Osteocyte (in vitro differentiated cells): ENCODE measurements at places on chromosomes 5 and 9. TPM values are rescaled to one million over a fixed set of nuclear protein-coding genes. Genes with fewer than 3 reads are reported as not detected.

Gene OGN
- 3.9 and 5.5 TPM in 2 replicates for total RNA-seq

Gene POU5F2
- total RNA-seq = 1.0 and 1.2 TPM in 2 replicates

Gene PHPT1
- total RNA-seq = 131 and 142 TPM in 2 replicates

Gene RASGRF2
- total RNA-seq = 0.05 TPM in 2 replicates

Gene SCGB3A2
- not detected in 2 replicates for total RNA-seq

Gene WNT8A
- not detected in 2 replicates for total RNA-seq

Gene PRR16
- total RNA-seq = 18.3 and 20.9 TPM in 2 replicates

Gene CKS2
- 23.7 and 29.2 TPM in 2 replicates for total RNA-seq

DNA sequence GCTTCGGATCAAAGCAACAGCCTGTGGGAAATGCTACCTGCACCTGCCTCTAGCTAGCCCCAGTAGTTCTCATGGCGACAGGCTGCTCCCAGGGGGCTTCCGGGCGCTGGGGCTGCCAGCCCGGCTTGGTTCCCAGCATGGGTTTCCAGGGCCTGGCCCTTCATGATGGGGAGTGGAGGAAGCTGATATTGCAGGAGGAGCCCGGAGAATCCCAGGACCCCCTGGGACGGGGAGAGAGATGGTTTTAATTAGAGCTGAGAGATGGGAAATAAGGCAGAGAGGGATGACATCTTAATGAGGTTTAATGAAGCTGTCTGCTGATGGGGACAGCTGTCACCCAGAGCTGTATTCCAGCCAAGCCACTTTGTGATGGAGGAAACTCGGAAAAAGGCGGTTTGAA is 78.6 kb downstream of the CFAP77 start:
- H3K27me3 ChIP-seq = peaks cover 45% of the 10 kb centered on the region
- no peaks in the 10 kb centered on the region for H3K4me1 ChIP-seq
- no peak overlapping the region for H3K4me3 ChIP-seq
- H3K27ac ChIP-seq = no peak overlapping the region
- DNase-seq = no peak

DNA sequence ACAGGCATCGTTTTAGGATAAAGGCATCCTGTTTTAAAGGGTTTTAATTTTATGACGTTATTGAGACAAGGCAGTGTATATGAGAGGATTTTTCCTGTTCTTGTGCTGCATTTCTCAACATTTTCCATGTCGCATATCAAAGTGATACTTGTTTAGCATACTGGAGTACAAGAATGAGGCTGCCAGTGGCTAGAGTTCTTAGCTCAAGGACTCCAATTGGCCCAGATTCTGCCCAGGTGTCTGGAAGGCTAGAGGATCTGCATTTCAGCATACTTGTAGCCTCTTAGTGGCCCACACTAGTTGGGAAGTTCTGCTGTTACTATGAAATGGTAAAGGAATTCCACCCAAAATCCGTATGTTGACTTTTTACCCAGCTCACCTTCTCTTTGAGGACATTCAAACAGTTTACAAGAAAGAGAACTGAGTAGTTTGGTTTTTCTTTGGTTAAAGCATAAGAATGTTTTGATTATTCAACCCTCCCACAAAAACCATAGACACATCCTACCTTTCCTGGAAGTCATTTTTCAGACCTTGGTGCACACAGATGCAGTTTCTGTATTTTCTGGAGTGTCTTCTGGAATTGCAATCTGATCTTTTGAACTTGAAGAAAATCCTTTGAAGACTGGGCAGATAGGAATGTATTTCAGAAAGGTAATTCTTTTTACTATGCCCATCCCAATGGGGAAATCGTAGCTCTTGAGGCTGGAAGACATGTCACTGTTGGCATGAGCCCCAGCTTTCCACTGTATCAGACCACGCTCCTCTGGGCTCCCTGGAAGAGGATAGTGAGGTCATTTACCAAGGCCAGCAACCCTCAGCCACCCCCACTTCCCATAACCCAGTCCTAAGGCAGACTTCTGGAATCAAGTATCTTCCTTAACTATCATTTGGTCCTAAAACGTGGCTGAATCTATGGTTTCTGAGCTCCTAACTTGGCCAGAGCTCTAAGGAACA is 11.3 kb downstream of the SLC23A1 start:
- H3K27me3 ChIP-seq = no peaks in the 10 kb centered on the region
- no peak overlapping the region for H3K4me3 ChIP-seq
- H3K27ac ChIP-seq = no peak overlapping the region
- peaks cover 21% of the 10 kb centered on the region for H3K36me3 ChIP-seq
- DNase-seq = no peak

- H3K27ac ChIP-seq = peak overlapping the region; percentile 73
- H3K4me3 ChIP-seq = peak overlapping the region; percentile 73
- no peaks in the 10 kb centered on the region for H3K27me3 ChIP-seq
These were observed 19.2 kb upstream of the NDST1 start for GRCh38 chr5:150488519-150489359.

- DNase-seq = no peak
- H3K4me3 ChIP-seq = peak overlapping the region; percentile 75
- peaks cover 23% of the 10 kb centered on the region for H3K27me3 ChIP-seq
These were observed 1.8 kb upstream of the FAM78A start for GRCh38 chr9:131277910-131278701.

DNA sequence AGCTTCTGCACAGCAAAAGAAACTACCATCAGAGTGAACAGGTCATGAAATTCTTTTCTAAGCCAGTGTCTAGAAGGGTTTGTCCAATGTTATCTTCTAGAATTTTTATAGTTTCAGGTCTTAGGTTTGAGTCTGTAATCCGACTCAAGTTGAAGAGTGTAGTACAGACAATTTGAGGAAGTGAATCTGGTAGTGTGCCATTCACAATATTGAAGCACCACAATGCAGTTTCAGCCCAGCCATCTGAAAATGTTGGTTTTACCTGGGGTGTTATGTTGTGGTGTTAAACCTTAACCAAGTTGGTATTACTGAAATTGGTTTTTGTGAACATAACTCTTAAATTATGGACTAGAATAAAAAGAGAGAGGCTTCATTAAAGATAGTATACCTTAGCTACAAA is 77.2 kb downstream of the ADAMTS16 start:
- DNase-seq = no peak
- no peak overlapping the region for H3K27ac ChIP-seq
- no peak overlapping the region for H3K4me3 ChIP-seq
- no peaks in the 10 kb centered on the region for H3K36me3 ChIP-seq
- H3K4me1 ChIP-seq = no peaks in the 10 kb centered on the region

DNA sequence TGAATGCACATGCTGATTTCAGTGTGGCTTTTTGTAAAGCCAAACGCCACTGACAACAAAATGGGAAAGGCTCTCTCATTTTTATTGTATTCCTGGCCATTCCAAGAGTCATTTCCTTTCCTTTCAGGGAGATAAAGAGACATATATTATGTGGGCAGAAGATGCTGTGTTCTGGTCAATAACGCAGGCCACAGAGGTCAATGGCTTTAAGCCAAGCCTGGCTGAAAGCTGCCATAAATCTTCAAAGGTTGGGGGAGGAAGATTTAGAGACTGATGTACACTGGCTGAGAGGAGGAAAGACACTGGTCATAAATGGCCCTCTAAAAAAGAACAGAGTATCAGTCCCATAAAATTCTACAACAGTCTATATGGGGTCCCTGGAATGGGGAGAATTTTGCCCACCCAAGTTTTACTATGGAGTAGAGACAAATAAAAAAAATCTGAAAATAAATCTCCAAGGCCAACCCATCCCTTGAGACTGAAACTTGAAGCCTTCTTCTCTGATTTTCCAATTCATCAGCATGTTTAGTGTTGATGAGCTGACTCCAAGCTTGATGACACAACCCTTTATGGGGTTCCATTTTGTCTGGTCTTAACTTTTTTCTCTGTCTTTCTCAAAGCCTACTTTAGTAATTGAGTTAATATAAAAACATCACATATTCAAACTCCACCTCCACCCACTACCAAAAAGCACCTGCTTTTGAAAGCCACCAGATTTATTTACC is 152.1 kb upstream of the SLC24A2 start:
- no peak for DNase-seq
- peaks cover 21% of the 10 kb centered on the region for H3K27me3 ChIP-seq
- no peak overlapping the region for H3K27ac ChIP-seq
- no peaks in the 10 kb centered on the region for H3K4me1 ChIP-seq
- no peak overlapping the region for H3K4me3 ChIP-seq

- no peaks in the 10 kb centered on the region for H3K36me3 ChIP-seq
- no peaks in the 10 kb centered on the region for H3K27me3 ChIP-seq
- no peak overlapping the region for H3K27ac ChIP-seq
- H3K4me3 ChIP-seq = no peak overlapping the region
- DNase-seq = no peak
These were observed 236.6 kb upstream of the RASEF start for GRCh38 chr9:83299571-83299970.

DNA sequence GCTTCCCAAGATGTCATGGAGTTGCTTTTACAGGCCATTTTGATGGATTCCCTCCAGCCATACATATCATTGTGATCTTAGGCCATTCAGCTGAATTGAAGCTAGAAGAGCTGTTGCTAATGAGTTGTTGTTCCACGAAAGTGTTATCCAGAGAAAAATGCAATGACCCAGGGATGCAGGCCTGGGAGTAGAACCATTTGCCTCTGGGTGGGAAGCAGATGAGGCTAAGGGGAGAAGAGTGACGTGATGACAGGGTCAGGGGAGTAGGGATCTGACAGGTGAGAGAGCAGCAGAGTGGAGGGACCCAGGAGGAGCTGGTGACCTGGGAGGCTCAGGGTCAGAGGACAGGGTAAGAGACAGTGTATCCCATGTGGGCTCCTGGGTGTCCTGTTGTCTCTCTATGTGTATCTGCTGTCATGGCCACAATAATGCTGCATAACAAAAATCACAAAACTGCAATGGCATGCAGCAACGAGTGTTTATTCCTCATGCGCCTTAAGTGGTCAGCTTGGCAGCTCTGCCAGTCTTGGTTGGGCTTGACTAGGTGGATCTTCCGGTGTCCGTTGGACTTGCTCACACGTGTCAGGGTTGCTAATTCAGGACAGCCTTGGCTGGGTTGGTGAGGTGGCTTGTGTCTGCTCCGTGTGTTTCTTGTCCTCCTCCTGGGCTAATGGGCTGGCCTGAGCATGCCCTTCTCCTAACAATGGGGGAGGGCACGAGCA is 90.6 kb downstream of the LIFR start:
- peak overlapping the region; percentile 93 for H3K27ac ChIP-seq
- peaks cover 39% of the 10 kb centered on the region for H3K4me1 ChIP-seq
- H3K27me3 ChIP-seq = no peaks in the 10 kb centered on the region
- no peaks in the 10 kb centered on the region for H3K36me3 ChIP-seq

GRCh38 chr5:2192496-2192895 is 309.8 kb upstream of the IRX4 start:
- no peaks in the 10 kb centered on the region for H3K36me3 ChIP-seq
- no peak overlapping the region for H3K27ac ChIP-seq
- H3K27me3 ChIP-seq = no peaks in the 10 kb centered on the region
- DNase-seq = peak; percentile 71
- no peak overlapping the region for H3K4me3 ChIP-seq

DNA sequence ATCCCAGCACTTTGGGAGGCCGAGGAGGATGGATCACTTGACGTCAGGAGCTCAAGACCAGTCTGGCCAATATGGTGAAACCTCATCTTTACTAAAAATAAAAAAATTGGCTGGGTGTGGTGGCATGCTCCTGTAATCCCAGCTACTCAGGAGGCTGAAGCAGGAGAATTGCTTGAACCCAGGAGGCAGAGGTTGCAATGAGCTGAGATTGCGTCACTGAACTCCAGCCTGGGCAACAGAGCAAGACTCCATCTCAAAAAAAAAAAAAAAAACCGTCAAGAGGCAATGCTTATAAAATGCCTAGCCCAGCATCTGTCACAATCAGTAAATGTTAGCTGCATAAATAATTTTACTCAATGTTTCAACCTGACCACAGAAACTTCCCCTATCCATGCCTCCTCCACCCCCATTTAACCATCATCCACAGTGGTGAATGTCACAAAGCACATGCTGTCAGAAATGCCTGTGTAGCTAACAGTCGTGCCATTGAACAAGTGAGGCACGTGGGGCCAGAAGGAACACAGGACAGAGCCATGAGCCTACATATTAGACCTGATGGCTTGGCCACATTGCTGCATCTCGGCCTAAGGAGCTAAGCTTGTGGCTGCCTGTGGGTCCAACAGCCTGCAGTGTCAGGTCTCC is 16.8 kb upstream of the TCOF1 start:
- H3K36me3 ChIP-seq = no peaks in the 10 kb centered on the region
- no peak overlapping the region for H3K4me3 ChIP-seq
- H3K27ac ChIP-seq = no peak overlapping the region
- no peak for DNase-seq

- no peaks in the 10 kb centered on the region for H3K27me3 ChIP-seq
- H3K36me3 ChIP-seq = no peaks in the 10 kb centered on the region
- no peak overlapping the region for H3K27ac ChIP-seq
- DNase-seq = no peak
These were observed 29.3 kb upstream of the NR3C1 start for GRCh38 chr5:143432658-143433239.

DNA sequence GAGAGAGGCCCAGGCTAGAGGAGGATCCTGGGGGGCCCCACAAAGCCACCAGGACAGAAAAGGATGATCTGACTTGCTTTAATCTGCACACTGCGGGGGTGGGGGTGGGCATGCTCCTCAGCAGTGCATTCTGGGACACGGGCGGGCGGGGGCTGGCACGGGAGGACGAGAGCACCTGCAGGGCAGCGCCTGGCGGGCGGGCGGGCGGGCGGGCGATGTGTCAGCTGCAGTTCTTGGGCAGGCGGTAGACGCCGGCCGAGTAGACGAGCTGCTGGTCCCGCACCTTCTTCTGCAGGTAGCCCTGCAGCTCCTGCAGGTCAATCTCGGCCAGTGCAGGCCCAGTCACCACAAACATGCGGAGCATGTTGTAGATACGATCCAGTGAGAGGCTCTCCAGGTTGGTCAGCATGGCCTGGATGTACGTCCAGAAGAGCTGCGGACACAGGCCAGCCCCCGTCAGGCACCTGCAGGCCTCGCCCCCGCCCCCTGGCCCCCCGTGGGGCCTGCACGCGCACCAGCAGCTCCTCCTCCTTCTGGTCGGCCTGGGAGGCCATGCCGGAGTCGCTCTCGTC is 3.0 kb upstream of the TMEM210 start:
- peaks cover 2% of the 10 kb centered on the region for H3K4me1 ChIP-seq
- no peak overlapping the region for H3K4me3 ChIP-seq
- no peak for DNase-seq
- H3K27me3 ChIP-seq = peaks cover 6% of the 10 kb centered on the region
- H3K27ac ChIP-seq = no peak overlapping the region

DNA sequence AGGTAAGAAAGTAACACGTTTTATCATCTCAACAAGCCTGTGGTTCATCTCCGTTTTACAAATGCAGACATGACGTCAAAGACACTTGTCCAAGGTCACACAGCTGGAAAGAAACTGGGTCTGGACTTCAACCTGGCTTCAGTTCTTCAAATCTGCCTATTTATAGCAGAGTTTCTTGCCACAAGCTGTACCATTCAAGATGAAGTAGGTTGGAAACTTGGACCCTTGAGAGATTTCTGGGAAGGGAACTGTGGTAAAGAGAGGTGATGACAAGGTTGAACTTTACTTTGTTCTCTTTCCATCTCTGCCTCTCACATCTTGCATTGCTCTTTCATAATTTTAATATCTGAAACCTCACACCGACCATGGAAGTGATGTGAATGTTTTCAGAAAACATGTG is 29.9 kb upstream of the DENND1A start:
- no peaks in the 10 kb centered on the region for H3K4me1 ChIP-seq
- H3K27me3 ChIP-seq = peaks cover 56% of the 10 kb centered on the region
- H3K27ac ChIP-seq = no peak overlapping the region
- H3K4me3 ChIP-seq = no peak overlapping the region
- no peak for DNase-seq
